ENCODE measurements at places on chromosomes 4 and X.
A peak's percentile ranks its signal among the peaks of the same experiment; 100 is the strongest.

DNA sequence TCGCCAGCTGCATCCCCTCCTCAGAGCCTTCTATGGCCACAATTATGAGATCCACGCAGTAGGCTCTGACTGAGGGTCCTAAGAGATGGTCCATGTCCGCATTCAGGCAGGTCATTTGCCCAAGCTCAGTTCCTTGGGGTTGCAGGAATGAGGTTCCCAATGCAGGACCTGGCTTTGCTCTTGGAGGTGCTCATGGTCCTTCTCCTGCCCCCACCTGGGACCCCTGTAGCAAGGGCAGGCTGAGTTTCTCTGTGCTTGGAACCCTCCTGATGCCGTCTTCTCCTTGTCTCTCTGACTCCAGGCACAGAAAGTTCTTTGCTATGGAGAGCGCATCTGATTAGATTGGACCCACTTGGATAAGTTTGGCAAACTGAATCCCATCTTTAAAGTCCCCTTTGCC lies 16.5 kb upstream of the SHOX start:
- no peak for DNase-seq

DNA sequence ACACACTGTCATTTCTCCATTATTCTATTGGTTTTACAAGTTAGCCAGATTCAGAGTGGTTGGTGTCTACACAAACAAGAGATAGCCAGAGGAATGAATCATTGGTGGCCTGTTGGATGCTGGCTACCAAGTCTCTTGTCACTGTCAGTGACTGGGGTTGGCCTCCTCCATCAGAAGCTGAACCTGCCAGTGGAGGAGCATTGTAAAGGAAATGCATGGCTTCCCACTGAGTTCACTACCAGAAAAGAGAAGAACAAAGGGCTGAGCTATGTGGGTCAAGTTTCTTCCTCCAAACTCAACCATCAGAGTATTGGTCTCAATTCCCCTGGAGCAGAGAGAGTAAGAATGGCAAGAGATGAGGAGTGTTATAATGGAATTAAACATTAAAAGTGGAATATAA lies 26.5 kb upstream of the ANKRD50 start:
- no peak for DNase-seq

GRCh38 chr4:100106982-100107381 lies 83.3 kb downstream of the DDIT4L start:
- DNase-seq: no peak

- DNase-seq: no peak
Measured at GRCh38 chr4:30461218-30461617, 259.0 kb upstream of the PCDH7 start.

DNA sequence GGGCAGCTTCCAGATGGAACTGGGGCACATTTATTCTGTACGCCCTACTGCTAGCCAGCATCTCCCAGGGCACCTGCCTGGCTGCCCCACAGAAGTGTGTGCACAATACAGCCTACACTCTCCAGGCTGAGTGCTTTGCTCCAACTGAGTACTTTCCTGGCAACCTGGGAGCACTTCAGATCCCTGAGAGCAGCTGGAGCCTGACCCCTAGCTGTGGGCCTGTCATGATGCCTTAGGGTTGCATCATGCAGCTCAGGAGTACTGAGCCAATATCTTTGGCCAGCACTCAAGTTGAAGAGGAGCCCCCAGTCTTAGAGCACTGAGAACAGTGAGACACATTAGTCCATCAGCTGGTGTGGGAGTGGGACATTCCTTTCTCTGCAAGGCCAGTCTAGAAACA lies 321.9 kb downstream of the CFAP47 start:
- DNase-seq: no peak

DNA sequence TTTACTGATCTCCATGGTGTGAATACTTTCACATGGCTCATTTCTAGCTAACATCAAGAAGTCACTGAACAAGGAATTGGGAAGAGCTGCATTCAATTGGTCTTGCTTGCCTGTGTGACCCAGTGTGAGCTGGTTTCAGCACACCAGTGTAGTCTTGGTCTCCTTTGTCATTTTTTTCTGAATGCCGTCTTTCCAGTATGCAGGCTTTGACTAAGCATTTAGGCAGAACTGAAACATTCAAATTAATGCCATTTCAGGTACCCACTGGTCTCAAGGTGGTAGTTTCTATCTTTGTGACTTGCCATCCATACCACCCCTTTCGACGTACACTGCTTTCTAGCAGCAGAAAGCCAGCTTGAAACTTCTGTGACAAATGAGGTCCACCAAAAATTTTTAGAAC lies 550.5 kb upstream of the BOD1L1 start:
- no peak for DNase-seq

DNA sequence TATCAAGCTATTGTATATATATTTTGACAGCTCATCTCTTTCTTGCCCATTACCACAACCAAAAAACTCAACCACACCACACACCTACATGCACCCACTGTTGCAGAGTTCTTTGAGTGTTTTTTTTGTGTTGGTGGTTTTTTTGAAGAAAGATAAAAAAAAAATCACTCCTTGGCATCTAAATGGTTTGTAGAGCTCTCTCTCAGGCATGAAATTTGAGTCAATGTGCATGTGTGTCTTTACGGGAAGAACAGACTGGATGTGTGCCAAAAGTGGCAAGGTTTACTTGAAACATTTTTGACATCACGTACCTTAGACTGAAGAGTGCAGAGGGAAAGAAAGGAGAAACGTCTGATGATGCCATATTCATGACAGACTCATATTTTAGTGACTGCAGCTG lies 154.2 kb downstream of the FHIP1A start:
- DNase-seq: no peak

GRCh38 chrX:57266275-57266674 lies 20.2 kb upstream of the FAAH2 start:
- DNase-seq: no peak

GRCh38 chr4:6928081-6928480 lies 18.5 kb downstream of the TBC1D14 start:
- DNase-seq: no peak

GRCh38 chr4:99404595-99405287 lies 30.4 kb downstream of the ADH7 start:
- no peak for DNase-seq

DNA sequence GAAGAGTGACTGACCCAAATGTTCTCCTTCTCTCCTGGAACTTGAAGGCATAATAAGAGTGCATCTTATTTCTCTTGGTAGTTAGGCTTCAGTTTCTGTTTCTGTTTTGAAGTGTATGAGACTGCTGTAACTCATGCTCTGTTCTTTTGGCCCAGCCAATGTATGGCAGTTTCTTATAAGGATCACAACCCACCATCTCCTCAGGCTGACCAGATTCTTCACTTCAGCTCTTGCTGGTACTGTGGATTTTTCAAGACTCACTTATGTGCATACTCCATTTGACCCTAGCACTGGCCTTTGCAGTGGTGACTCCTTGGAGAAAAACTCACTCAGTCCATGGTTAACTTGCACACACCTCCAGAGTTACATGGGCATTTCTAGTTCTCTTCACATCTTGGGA lies 9.6 kb upstream of the YTHDC1 start:
- DNase-seq: no peak

DNA sequence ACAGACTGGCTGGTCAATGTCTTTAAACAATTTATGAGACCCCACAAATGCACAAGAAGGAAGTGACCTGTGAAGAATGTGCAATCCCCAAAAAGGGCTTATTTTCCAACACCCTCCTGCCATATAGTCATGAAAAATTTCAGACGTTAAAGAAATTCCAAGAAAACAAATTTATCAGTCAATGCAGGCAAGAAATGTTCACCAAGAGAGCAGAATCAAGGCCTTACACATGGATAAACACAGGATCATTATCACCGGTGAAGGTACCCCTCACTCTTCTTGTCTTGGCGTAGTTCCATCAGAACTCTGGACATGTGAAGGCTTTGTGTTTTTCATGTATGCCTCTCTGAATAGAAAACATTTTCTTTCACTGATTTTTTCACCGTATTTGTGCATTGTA lies 186.7 kb upstream of the GALNTL6 start:
- DNase-seq: no peak

GRCh38 chrX:131675596-131676194 lies 131.8 kb downstream of the OR13H1 start:
- no peak for DNase-seq

- DNase-seq: no peak
Measured at GRCh38 chrX:55731826-55732225, 14.3 kb downstream of the RRAGB start.

DNA sequence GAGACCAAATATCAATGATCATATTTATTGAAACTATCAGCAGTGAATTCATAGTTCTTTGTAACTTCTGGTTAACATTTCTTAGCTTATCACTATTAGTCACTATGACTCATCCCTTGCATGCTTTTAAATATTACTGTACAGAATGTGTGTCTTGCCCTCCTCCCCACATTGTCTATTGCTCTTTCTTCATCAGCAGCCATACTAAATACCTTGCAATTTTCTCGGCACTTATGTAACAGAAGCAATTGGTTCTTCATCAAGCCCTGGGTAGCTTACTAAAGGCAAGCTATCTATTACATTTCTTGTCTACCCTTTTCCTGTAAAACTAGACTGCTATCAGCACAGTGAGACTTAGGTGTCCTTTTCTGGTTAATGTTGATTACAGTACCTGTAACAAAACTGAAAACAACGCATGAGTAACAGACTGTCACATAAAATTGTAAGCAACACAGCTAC lies 8.2 kb downstream of the KLHL4 start:
- DNase-seq: no peak

GRCh38 chr4:101008503-101008902 lies 338.8 kb downstream of the PPP3CA start:
- DNase-seq: no peak

DNA sequence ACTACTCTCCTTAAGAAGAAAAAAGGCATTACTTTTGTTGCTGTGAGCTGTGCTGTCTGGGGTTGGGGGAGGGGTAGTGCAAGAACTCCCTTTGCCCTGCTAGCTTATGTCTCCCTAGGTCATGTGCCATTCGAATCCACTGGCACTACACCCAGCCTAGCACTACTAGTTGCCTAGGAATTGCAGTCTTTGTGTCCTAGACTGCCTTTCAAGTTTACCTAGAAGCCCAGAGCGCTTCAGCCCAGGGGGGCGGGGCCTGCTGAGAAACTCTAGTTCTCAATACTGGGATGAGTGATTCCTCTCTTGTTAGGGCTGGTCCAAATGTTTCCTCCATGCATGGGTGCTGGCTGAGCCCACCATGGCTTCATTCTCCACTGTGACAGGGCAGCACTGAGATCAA lies 1011.5 kb downstream of the PCDH19 start:
- no peak for DNase-seq

DNA sequence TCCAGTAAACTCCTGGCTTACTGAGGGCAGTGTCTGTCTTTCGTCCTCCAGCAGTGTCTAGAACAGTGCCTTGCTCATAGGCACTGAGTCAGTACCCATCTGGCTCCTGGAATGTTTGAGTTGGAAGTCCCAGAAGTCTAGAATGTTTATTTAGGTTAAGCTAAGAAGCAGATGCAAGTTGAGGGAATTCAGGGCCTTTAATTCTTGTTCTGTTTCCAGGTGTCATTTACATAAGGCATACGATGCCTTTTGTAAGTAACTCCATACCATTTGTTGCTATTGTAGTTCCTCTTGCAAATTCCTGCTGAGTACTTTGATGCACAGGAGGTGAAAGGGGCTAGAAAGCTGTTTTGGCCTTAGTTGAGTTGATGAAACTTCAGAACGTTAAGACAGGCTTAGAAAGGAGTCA lies 22.2 kb downstream of the ARHGAP10 start:
- no peak for DNase-seq

- no peak for DNase-seq
Measured at GRCh38 chr4:152107736-152108500, 347.1 kb upstream of the GATB start.

- DNase-seq: no peak
Measured at GRCh38 chr4:150261571-150261970, 183.3 kb downstream of the DCLK2 start.

- DNase-seq: peak; percentile 39
Measured at GRCh38 chrX:1023676-1024075, 188.8 kb downstream of the CRLF2 start.

GRCh38 chrX:10108288-10108687 lies 48.5 kb upstream of the CLCN4 start:
- no peak for DNase-seq

DNA sequence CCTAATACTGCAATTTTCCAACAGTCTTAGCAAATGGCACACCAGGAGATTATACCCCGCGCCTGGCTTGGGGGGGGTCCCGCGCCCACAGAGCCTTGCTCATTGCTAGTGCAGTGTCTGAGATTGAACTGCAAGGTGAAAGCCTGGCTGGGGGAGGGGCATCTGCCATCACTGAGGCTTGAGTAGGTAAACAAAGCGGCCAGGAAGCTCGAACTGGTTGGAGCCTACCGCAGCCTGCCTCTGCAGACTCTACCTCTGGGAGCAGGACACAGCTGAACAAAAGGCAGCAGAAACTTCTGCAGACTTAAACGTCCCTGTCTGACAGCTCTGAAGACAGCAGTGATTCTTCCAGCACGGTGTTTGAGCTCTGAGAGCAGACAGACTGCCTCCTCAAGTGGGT lies 172.8 kb upstream of the NAP1L5 start:
- DNase-seq: no peak

DNA sequence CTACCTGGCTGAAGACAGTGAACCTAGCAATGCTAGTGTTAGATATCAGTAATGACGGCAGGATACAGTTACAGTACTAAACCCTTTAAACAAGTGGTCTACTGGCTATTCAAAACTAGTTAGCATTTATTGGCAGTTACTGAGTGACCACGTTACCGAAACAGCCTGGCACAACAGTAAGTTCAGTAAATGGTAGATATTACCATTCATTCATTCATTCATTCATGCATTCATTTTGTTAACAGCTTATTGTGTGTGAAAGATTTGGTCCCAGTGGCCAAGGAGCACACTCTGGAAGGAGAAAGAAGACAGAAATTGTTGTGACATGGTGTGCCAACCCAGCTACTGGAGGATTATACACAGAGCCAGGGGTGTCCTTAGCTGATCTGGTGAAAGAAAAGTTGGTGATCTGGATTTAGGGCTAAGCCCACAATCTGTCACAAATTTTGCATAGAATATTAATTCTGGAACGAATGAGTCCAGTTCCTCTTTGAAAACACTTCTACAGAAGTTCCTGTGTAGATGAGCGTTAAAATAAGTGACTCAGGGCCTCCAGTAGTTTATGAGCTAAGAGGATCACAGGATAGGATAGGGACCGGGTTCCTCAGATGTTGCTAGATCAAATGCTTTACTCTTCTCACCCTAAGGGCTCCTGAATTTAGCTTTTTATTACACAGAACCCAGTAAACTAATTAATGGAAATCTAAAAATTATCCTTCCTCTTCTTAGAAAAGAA lies 179.1 kb downstream of the CBR4 start:
- DNase-seq: no peak

DNA sequence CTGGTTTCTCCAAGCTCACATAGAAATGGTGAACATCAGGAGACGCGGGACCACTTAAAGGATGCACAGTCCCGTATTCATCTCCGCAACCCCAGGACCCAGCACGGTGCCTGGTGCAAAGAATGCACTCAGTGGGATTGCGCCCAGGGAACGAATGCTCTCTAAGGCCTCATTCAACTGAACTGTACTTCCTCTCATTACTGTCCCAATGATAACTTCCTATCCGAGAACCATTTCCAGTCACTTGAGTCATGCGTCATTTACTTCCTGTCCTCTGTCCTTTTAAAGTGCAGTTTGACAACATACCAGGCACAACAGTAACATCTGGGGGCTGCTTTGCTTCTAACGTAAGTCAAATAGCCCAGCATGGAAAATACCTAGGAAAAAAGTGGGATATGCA lies 75.7 kb downstream of the RBM47 start:
- no peak for DNase-seq

- no peak for DNase-seq
Measured at GRCh38 chrX:39855748-39856129, 242.0 kb downstream of the BCOR start.

GRCh38 chr4:37770016-37770415 lies 56.5 kb upstream of the PGM2 start:
- DNase-seq: no peak

All from left hindlimb (tissue), 1 donor.